Bronchial epithelial cell (primary cell): ENCODE measurements at places on chromosomes 4 and X. TPM values are rescaled to one million over a fixed set of nuclear protein-coding genes. Genes with fewer than 3 reads are reported as not detected.

GRCh38 chr4:3343358-3343757 is 50.5 kb downstream of the RGS12 start:
- DNase-seq: no peak

- DNase-seq: peak; percentile 79
Measured at GRCh38 chr4:173334891-173335752, 964 bp upstream of the HMGB2 start.

- DNase-seq: peak; percentile 51
Measured at GRCh38 chr4:40317916-40318658, 17.0 kb upstream of the CHRNA9 start.

The SMIM31 gene
- total RNA-seq: not detected in 2 replicates
